ENCODE measurements at places on chromosomes 3 and 15.
A peak's percentile ranks its signal among the peaks of the same experiment; 100 is the strongest.

DNA sequence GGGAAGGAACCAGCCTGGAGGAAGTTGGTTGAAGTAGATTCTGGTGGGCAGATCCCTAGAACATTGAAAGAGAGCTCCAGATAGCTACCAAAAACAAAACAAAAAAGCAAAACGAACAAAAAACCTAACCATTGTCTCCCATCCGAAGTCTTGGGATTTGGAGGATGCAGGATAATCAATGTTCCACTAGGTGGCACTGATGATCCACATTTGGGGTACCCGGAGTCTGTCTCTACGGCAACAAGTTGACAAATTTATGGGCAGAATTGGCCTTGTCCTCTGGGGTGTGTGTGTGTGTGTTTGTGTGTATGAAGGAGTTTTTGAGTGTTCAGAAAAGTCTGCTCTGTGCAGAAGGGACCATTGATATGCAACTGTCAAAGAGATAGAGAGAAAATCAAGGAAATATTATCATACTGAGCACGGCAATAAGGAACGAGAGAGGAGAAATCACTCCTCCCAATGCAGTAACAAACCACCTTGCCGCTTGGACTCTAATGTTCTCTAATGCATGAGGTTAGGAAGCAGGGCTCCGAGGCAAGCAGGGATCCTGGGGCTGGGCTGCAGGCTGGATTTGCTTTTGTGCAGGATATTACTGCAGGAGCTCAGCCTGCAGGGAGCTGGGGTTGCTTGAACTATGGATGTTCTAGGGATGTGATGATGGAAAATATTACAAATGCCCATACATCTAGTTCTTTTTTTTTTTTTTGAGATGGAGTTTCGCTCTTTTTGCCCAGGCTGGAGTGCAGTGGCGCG lies 59.8 kb upstream of the KLHL25 start:
- peak; percentile 30 for DNase-seq

GRCh38 chr3:156657862-156658731 lies 16.3 kb upstream of the TIPARP start:
- no peak for DNase-seq

- no peak for DNase-seq
Measured at GRCh38 chr3:195616681-195617080, 32.9 kb upstream of the APOD start.

GRCh38 chr3:45575386-45575923 lies 19.1 kb upstream of the LIMD1 start:
- DNase-seq: no peak

DNA sequence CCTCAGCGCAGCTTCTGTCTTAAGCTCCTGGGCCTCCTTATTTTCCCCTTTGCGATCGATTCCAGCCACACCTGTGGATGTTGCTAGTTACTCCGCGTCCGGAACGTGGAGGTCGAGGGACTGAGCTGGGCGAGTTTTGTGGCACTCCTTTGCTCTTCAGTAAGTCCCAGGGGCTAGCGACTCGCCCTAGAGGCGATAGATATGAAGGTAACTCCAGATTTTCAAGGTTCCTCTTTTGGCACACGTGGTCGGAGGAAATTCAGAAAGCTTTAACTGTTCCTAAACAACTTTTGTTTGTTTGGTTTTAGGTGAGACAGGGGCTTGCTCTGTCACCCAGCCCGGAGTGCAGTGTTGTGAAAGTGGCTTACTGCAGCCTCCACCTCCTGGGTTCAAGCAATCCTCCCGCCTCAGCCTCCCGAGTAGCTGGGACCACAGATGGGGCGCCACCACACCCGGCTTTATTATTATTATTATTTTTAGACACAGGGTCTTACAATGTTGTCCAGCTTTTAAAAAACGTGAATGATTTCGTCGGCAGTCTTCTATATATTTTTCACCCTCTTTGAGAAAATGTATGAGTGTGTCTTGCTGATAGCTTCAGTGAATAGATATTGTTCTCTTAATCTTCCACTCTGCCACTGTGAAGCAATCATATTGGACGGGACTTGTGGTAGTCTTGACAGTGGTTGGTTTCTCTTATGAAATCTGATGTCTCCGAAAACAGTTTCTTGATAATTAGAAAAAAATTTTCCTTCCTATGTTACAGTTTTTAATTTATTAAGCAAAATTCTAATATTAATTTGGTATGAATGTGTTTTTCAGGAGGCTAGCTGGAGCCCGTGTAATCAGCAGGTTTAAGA lies 785 bp downstream of the MFSD1 start:
- DNase-seq: no peak

DNA sequence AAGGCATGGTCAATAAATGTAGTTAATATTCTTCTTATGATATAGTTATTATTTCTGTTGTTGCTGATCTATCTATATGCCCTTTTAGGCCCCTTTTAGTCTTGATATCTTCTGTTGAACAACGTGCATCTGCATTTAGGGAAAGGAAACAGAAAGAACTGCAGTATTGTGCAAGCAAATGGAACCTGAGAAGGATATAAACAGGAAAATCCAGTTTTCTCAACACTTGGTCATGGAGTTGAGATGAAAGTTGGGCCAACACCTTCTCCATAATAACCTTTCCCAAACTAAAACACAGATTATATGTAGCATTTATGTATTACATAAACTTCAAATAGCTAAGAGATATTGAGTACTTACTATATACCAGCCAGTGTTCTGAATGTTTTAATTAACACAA lies 179.7 kb downstream of the ADAMTS9 start:
- DNase-seq: no peak

DNA sequence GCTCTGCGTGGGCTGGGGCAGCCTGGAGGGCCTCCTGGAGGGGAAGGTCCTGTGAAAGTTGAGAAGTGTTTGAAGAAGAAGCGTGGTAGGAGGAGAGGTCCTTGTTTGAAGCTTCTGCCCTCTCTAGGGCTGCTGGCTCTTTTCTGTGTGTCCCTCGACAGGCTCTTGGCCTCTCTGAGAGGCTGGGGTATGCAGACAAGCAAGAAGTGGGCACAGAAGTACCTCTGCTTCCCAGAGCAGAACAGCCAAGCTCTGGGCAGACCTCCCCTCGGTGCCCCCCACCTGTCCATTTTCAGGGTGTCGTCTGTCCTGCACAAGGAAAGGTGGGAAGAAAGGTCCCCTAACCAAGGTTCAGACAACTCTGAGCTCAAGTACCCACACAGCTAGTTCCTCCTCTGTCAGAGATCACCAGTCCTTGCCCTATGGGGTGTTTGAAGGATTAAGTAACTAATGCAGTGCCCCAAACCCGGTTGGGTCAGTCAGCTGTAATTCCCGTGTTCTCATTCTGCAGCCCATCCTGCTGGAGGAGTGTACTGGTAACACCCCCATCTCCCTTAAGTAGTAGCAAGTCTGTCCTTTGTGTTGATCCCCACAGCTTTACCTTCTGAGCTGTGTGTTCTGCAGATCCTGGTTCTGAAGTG lies 6.3 kb downstream of the CSK start:
- DNase-seq: no peak

DNA sequence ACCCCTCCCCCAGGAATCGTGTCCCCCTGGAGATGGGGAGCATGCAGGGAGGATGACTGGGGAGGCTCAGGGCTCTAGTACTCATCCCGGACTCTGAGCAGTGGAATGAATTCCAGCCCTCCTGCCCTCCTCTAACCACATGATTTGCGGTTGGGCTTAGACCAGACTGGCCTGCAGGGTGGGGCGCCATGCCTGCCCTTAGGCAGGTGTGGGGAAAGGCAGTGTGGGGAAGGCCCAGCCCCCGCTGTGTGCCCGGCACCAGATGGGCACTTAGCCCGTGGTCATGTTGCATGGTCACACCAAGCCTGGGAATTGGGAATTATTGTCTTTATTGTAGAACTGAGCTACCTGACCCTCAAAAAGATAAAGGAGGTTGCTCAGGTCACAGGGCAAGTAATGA lies 283.8 kb downstream of the TLE3 start:
- no peak for DNase-seq

DNA sequence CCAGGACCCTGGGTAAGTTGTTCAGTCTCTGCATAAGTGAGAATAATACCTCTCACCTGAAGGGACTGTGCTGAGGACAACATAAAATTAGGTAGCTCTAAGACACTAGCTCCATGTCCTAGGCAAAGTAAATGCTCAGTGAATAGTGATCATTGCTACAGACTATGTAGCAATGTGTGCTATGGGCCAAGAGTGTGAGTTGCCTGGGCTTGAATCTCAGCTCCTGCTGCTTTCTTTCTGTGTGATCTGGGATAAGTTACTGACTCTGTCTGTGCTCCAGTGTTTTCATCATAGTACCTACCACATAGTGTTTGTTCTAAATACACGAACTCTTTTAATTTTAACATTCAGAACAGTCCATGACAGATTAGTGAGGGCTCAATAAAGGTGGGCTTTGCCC lies 81.1 kb upstream of the MFGE8 start:
- DNase-seq: no peak

DNA sequence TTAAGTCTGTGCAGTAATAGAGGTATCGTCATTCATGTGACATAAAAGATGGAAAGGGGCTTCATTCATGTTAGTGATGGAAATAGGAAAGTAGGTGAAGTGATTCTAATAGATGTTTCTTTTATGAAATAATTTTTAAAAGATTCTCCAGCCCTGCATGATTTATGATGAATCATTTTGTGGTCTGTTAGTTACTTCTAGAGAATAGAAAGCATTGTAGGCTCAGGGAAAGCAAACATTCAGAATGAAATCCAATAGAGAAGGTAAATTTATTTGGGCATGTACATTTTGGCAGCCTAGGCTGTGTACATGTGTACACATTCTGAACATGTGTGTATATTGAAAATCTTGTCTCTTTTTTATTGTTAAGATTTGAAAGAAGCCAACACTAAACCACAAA lies 23.1 kb downstream of the PPARG start:
- DNase-seq: no peak

GRCh38 chr3:19688767-19689166 lies 245.2 kb downstream of the EFHB start:
- DNase-seq: no peak

DNA sequence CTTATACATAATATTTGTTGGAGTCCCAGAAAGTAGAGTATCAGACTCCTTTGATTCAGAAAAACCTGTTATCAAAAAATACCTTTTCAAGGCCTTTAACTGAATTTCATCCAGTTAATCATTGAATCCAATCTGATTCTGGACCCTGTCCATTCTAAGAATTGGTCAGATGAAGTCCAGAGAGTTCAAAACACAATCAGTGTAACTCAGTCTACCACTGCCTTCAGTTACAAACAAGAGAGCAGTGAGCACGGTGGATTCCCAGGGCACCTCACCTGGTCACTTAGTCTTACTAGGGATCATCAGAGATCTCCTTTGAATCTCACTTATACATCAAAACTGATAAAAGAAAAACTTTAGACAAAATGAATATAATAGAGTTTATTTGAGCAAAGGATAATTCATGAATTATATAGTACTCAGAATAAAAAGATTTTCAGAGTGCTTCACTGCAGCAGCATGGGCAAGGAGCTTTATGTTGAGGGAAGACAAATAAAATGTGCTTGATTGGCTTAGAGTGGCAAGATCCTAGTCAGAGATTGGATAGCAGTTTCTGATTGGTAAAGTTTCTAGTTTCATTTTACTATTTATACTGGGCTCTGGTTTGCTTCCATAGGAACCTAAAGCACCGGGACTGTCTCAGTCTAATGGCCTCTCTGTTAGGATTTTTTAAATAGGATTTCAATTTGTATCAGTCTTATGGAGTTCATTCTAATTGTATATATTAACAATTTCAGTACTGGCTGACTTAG lies 474.9 kb upstream of the GOLIM4 start:
- DNase-seq: no peak

- DNase-seq: no peak
Measured at GRCh38 chr3:73633453-73633852, 8.7 kb upstream of the PDZRN3 start.

GRCh38 chr15:63122002-63122875 lies 578 bp downstream of the LACTB start:
- DNase-seq: peak; percentile 55

DNA sequence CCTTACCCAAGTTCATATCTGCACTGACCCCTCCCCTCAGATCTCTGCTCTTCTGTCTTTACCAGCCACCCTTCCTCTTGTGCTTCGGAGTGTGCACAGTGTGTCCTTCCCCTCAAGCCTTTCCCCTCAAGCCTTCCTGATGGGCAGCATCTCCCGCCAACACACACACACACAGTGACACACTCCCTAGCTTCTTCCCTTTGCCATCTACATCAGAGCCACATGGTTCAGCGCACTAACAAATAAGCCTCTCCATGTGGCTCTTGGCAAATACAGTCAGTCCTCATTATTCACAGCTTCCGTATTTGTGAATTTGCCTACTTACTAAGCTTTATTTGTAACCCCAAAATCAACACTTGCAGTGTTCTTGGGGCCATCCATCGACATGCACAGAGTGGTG lies 37.5 kb downstream of the SH3BP5 start:
- no peak for DNase-seq

DNA sequence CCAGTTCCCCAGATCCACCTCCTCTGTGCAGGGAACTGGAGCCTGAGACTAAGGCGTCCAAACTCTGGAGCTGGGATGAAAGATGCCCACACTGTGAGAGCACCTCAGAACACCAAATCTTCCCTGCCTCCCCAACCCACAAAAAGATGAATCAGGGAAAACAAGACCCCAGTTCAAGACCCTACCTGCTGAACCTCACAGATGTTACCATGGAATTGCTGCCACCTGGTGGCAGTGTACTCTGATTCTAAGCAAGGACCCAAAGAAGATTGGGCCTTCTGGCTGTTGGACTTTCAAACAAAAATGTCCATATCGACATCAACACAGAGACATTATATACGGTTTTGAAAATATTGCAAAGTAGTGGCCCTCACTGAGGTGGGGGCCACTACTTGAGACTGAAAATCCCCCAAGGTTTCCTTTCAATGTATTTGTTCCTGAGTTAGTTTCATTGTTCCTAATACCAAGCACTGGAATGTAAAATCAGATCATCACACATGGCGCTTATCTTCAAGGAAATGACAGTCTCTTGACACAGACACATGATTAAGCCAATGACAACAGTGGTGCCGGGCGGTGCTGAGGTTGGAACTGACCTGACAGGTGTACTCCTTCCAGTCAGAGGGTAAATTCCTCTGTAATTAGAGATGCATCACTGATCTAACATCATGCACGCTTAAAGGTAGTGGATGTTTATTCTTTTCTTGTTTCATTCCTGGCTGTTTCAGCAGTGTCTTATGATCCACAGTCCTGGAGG lies 67.6 kb downstream of the SLC6A11 start:
- no peak for DNase-seq

DNA sequence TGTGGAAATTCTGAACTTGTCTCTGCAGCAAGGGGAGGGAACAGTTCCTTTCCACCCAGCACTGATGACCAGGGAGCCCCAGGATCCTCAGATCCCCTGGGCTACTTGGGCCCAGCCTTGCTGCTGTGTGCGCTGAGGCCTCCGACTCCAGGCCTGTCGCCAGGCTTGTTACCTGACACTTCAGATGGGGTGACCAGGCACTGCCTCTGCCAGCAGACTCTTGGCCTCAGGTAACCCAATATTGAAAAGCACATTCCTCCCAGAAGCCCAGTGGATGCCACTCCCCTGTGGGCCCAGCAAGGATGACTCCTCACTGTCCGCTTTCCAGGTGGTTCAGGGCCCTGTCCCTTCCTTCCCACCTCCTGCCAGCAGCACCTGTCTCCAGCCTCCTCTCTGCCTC lies 3.5 kb upstream of the PLA2G4E start:
- DNase-seq: no peak

GRCh38 chr15:76942331-76942730 lies 10.8 kb downstream of the RCN2 start:
- no peak for DNase-seq

GRCh38 chr15:99644913-99645542 lies 79.2 kb downstream of the MEF2A start:
- DNase-seq: no peak

All from GM12864 (cell line).